ENCODE measurements at places on chromosomes 2 and 18.

DNA sequence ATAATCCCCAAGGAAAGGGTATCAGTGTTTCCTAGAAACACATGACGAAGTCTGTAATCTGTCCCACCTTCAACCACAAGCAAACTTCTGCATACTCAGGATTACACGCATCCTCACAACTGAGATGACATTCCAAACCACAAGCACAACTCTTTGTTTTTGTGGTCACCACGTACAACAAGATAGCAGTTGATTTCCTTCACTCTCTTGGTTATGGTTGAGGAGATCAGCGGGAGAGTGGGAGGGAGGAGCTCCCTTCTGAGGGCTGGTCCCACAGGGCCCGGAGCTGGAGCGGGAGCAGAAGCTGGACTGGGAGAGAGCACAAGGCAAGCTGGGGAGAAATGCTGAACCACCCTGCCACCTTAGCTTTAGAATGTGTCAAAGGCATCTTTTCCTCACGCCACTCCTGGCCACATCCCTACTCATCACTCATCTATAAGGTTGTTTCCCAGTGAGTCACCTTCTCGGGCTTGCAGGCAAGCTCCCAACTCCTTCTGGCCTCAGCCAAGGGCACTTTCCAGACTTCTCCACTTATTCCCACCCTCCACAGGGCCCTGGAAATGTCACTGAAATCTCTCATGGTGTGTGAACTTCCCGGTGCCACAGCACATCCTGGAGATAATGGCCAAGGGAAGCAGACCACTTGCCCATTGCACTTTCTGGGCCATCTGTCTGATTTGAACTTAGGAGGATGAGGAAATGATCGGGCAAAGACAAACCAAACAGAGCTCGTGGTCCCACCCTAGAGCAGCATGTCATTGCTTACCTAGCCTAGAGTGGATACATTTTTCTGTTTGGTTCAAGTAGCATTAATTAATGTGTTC, 98.9 kb upstream of the LGALSL start:
- DNase-seq: no peak

- no peak for DNase-seq
Measured at GRCh38 chr2:208669394-208669793, 262.8 kb downstream of the PTH2R start.

DNA sequence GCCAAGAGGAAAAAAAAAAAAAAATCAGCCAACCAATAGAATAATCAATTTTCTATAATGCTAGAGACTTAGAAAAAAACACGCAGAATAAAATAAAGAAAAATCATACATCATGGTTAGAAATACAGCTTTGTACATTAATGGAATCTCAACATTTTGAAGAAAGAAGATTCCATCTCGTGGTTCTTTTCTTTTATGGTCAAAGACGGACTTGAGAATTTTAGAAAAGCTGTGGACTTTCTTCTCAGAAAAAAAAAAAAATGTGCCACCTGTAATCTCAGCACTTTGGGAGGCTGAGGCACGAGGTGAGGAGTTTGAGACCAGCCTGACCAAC, 41.8 kb upstream of the ATIC start:
- no peak for DNase-seq

GRCh38 chr2:127423880-127424279, 5.7 kb downstream of the PROC start:
- no peak for DNase-seq

DNA sequence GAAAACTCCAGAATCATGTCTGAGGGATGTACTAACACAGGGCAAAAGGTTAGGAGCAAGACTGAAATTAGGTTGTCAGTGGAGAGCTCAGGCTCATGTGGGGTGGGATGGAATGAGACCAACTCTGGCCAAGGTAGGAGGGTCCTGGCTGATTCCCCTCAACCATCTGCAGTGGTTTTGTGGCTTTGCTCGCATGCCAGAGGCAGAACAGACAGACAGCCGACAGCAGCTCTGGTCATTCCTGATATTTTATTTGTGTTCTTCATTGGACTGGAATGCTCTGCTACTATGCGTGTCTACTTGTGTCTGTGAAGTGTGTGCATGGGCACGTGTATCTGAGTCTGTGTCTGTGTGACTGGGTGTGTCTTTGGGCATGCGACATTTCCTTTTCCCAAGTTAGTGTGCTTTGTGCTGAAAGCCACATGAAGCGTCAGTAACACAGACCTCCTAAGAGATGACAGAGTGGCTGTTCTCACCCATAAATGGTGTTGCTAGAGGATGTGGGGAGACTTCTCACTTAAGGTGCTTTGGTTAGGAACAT, 239.5 kb downstream of the CNTNAP5 start:
- DNase-seq: no peak

DNA sequence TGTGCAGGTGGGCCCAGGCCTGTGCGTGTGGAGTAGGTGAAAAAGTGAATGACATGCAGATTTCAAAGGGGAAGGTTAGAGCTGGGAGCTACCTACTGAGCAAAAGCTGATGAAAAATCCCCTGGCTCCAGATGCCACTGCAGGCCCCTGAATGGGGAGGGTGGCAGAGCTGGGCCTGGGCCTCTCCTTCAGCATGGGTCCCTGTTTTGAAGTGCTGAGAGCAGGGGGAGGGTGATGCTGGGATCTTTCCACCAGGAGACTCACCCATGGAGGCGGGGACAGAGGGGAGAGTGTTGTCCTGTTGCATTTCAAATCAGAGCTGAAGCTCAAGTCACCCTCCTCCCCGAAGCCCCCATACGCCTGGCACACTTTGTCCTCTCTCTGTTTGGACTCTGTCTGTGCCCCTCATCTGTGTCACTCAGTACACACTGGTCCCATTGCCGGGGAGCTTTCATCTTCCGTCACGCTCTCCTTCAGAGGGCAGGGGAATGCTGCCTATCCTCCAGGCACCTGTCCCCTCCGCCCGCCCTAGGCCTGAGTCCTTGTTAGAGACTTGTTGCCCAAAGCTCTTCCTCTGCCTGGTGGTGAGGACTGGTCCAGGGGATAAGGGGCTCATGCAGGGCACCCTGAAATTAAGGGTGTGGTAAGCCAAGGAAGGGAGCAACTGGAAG, 206.6 kb downstream of the HAUS1 start:
- no peak for DNase-seq
